DMS 273 treated with DMSO at 0.1 percent for 48 hours (cell line): ENCODE measurements at places on chromosomes 1 and 21.

DNA sequence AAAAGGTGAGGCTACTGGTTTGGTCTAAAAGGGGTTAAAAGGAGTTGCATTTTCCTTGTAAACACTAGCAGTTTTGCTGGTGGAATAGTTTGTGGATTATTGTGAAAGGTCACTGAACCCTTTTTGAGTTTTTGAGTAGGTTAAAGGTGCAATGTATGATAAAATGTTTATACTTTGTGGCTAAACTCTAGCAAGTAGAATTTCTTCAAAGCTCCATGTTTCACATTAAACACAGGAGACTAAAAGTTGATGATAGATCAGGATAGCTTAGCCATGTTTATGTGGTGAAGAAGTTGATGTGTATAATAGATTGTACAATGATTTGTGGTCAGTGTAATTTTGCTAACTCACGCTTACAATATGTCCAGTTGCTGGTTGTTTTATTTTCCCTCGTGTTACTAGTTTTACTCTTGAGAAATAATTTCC lies 13.1 kb downstream of the ZNF326 start:
- DNase-seq, result no peak

DNA sequence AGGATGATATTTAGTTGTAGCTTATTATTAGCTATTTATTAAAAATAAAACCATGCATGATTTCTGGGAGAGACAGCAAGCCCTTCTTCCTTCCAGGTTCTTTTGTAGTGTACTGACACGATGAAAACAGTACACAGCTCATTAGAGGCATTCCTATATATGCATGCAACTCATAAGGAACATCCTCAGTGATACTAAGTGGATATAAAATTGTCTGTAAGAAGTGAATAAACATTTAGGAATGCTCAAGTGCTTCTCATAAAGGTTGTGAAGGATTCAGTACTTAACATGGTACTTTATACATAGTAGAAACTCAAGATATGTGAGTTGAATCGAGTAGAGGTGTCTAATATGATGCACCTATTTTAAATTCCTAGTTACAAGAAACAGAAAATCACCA lies 287.7 kb downstream of the SDCCAG8 start:
- no peak for DNase-seq

DNA sequence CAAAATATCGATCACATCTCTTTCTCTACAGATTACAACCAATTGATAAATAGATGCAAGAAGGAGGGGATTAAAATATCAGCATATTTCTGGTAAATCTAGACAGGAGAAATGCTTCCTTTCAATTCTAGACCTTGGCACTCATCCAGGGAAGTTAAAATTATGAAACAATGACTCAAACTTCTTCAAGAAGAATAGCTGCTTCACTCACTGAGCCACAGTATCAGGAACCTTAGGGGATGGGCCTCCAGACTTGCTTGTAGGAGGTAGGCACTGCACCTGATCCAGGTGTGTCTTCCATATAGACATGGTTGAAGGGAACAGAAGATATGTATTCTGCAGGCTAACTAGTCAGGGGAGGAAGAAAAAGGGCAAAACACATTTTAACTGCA lies 9.8 kb downstream of the SLAMF7 start:
- no peak for DNase-seq

DNA sequence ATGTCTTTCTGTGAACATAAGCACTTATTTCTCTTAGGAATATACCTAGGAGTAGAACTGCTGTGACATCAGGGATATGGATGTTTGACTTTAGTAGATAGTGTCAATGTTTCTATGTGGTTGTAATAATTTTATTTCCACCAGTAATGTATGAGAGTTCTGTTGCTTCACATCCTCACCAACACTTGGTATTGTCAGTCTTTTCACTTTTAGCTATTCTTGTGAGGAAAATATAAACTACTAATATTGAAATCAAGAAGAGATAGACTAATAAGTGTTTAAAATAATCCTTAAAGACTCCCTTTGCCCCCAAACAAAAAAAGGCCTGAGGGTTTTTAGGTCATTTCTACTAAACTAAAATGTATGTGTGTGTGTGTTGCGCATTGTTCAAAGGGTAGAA lies 2.7 kb upstream of the DMAP1 start:
- no peak for DNase-seq

GRCh38 chr21:21236996-21237395 lies 238.8 kb downstream of the NCAM2 start:
- DNase-seq, result no peak

DNA sequence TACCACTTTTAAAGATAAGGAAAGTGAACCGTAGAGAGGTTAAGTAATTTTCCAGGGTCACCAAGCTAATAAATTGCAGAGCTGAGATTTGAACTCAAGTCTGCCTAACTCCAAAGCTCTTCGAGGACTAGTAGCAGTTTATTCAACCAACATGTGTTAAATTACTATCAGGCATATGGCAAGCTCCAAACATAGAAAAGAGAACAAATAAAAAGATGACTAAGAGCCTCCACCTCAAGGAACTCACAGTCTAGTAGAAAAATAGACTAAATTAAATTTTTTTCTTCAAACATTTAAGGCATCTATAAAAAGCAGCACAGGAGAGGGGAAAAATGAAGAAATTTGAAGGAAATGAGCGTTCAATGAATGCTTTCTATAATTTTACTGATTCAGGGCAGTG lies 22.2 kb downstream of the SLC9C2 start:
- no peak for DNase-seq

GRCh38 chr1:77975907-77976306 lies 3.0 kb downstream of the FUBP1 start:
- DNase-seq, result no peak

DNA sequence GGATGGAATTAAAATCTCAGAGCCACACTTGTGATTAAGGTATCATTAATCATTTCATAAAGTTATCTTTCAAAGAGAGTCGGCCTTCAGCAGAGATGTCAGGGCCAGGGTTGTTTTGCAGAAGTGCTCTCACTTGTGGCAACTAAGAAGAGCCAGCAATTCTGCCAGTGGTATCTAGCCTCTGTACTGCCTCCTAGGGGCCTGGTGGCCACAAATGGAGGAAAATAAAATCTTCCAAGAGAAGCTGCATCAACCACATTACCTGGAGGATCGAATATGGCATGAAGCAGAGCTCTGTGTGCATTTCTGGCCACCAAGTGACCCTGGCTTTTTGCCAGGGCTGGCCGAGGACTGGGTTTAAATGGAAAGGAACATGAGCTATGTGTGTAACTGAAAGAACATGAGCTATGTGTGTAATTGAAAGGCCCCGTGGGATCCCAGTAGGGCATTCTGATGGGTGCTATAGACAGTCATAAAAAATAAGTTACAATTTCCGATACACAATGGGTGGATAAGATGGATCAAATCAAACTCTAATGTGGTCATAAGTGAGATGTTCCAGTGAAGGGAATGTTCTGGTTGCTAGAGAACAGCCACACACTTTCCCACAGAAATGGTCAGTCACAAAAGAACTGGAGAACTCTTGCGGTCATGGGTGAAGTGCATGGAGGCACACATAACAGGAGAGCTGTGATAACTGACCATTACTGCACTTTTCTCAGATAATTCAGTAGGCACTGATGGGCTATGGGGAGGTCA lies 335.8 kb downstream of the CAMTA1 start:
- DNase-seq, result no peak

- no peak for DNase-seq
Observed at GRCh38 chr1:54814571-54814970, 13.4 kb upstream of the TTC22 start.

- no peak for DNase-seq
Observed at GRCh38 chr1:26922901-26923300, 1.4 kb downstream of the NUDC start.

DNA sequence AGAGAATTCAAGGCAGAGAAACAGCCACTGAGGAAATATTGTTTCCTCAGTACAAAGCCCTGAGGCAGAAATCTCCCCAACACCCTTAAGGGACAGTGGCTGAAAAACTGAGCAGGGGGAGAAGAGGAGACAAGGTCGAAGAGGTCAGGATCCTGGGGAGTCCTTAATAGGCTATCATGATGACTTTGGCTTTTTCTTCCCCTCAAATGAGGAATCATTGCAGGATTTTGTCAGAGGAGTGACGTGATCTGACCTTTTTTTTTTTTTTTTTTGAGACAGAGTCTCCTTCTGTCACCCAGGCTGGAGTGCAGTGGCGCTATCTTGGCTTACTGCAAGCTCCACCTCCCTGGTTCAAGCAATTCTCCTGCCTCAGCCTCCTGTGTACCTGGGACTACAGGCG lies 10.2 kb downstream of the MAP7D1 start:
- no peak for DNase-seq

GRCh38 chr1:100868364-100868995 lies 26.2 kb downstream of the EXTL2 start:
- no peak for DNase-seq

DNA sequence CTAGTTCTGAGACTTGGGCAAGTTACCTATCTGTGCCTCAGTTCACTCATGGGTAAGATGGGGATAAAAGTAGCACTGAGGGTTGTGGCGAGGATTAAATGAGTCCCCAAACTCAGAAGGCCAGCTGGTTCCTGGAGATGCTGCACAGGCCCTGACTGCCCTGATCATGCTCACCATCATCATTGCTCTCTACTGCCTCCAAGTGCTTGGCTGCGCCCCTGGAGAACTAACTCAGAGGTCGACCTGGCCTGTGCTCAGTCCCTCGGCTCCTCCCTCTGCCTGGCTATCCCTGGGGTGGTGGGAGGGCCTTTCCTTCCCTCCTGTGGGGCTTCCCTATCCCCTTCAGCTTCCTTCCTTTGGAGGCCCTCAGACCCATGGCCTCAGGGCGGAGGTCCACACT lies 5.6 kb downstream of the SLC5A9 start:
- no peak for DNase-seq

GRCh38 chr21:39952265-39952664 lies 85.0 kb downstream of the PCP4 start:
- no peak for DNase-seq

DNA sequence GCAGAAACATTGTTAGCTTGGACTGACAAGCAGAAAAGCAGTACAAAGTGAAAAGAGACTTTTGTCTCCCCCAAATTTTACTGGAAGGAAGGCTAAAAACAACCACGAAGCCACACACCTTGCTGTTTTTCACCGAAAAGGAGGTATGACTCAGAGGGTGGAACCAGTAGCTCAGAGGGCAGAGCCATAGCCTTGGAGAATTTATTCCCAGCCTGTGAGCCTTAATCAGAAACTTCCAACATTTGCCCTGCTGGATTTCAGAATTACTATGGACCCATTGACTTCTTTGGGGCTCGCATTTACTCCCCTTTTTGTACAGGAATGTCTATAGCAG lies 32.0 kb downstream of the RPS6KC1 start:
- no peak for DNase-seq

GRCh38 chr1:241215683-241216082 lies 141.3 kb downstream of the RGS7 start:
- no peak for DNase-seq

- no peak for DNase-seq
Observed at GRCh38 chr1:206863266-206863665, 2.2 kb upstream of the IL20 start.

- DNase-seq, result peak; percentile 19
Observed at GRCh38 chr21:15058854-15059263, 5.9 kb downstream of the NRIP1 start.
